Suppressor macrophage treated with lipopolysaccharide for 1 hour (primary cell): ENCODE measurements at places on chromosomes 12 and 14.

- peak; percentile 80 for DNase-seq
Measured at GRCh38 chr12:24725616-24726015, 223.3 kb downstream of the BCAT1 start.

DNA sequence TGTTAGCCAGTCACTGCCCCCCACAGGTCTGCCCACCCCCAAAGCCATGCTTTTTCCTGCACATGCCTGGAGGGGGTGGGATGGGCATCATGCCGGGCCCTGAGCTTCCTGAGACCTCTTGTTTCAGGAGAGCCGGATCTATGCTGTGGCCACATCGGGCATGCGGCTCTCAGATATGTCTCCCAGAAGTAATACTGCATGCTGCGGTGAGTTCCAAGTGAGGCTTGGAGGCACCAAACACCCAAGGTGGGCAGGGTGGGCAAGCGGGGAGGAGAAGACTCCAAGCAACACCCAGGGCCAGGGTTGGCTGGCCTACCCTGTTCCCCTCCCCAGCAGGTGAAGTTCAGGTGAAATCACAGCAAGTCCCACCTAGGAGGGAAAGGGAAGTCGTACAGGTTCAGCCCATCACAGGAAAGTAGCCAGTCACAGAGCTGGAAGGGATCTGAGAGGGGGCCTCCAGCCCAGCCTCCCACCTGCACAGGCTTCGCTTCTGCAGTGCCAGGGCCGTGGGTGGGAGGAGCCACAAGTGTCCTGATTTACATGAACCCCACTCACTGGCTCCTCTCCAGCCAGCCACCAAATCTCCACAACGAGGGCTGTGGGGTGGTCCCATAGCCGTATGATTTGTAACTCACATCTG is 30.9 kb downstream of the PIGH start:
- no peak for DNase-seq

DNA sequence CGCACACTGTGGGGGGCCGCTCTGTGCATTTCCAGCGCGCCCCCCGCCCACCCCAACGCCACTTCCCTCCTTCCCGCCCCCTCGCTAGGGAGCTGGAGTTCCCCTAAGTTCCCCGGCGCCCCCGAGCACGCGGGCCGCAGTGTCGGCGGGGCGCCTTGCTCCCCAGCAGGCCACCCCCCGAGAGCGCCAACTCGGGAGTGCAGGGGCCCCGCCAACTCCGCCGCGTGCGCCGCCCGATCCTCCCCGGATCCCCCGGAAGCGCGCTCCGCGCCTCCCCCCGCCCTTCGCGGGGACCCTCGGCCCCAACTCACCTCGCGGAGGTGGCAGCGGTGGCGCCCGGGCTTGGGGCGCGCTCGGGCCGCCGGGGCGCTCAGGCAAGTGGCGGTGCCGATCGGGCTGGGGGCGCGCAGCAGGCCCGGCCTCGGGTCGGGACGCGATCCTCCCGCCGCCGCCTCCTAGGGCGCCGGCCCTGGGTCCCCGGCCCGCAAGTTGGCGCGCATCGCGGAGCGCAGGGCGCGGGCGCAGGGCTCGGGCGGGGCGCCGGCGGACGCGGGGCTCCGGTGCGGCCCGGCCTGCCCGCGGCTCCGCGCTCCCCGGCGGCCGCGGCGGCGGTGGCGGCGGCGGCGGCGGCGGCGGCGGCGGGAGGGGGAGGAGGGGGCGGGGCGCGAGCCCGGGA is at the start of gene NCOR2:
Gene NCOR2, minus strand, starts transcription at position 616 of the 676 bp plus-strand sequence. CDS start 72,361 bp downstream, outside the sequence.
- DNase-seq, result peak; percentile 80

GRCh38 chr12:10226086-10226485 is 13.4 kb downstream of the GABARAPL1 start:
- no peak for DNase-seq

DNA sequence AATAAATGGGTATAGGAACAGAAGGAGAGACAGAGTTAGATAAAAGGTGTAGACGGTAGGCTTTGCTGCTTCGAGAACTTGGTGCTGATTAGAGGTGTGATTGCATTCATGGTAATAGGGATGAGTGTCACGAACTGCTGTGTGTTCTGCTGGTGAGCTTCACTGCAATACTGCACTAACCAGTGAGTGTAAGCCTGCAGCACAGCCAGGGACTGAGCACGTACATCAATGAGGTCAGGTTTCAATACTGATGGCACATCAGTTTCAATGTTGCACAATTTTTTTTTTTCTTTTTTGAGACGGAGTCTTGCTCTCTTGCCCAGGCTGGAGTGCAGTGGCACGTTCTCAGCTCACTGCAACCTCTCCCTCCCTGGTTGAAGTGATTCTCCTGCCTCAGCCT is 24.9 kb upstream of the EDDM3A start:
- no peak for DNase-seq

DNA sequence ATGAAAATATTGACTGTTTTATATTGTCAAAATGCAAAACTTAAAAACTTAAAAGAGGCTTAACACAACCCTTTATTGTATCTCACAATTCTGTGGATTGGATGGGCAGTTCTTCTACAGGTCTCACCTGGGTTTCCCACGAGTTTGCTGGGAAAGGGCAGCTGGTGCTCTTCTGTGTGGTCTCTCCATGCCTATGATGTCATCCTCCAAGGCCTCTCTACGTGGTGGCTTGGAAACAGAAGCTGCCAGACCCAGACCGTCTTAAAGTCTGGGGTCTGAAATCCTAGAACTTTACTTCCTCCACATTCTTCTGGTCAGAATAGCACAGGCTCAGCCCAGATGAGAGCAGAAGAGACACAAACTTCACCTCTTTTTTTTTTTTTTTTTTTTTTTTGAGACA is 36.5 kb upstream of the KICS2 start:
- DNase-seq, result no peak

DNA sequence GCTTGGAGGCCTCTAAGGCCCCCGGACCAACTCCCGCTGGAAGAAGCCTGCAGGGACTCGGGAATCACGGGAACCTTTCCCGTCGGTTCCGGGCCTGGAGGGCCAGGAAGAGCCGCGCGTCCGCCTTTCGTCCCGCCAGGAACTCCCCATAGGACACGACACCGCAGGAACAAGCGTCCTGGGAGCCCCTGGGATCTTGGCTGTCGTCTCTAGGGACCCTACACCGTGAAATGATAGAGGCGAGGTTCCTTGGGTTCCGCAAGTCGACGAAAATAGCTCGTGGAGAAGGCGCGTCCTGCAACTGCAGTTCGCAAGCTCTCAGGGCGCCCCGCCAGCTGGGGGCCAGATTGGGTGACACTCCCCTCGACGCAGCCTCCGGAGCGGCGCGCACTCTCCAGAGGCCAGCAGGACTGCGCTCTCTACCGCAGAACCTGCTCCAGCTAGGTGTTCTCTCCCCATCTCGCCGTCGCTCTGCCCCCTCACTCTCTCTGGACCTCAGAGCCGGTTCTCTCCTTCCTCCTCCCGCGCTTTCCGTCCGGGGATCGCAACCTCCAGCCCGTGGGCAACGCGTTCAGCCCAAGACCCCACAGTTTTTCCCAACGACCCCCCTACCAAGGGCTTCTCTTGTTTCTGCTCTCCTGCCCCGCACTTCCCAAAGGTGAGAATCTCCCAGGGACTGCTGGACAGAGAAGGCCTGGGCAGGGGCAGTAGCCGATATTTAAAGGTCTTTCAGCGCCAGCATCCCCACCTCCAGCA is 776 bp downstream of the BMP4 start:
- no peak for DNase-seq

DNA sequence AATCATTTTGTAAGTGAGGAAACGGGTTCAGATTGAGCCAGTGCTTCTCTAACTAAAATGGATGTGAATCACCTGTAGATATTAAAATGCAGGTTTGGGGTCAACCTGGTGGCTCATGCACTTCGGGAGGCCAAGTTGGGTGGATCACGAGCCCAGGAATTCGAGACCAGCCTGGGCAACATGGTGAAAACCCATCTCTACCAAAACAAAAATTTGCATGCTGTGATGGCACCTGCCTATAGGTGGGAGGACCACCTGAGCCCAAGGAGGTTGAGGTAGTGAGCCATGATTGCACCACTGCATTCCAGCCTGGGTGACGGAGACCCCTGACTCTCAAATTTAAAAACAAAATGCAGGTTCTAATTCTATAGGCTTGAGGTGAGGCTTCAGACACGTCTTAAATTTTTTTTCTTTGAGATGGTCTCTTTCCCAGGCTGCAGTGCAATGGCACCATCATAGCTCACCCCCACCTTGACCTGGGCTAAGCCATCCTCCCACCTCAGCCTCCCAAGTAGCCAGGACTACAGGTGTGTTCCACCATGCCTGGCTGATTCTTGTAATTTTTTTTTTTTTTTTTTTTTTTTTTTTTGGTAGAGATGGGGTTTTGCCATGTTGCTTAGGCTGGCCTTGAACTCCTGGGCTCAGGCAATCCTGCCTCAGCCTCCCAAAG is 9.0 kb downstream of the TUBA1C start:
- no peak for DNase-seq

DNA sequence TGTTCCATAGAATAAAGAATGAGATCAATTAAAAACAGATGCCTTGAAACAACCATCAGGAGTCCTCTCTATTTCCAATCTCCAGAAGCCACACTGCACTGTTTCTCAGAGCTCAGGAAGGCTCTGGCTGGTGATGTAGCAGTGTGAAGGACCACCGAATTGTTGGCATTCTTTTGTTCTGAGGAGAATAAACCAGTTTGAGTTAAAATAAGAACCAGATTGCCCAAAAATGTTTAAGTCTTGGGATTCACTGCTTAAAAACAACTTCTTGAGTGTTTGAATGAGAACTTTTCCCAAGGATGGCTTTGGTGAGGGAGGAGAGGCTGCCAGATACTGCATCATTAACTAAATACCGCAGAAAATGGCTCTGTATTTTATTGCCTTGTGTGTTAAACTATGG is 341.2 kb downstream of the C12orf75 start:
- no peak for DNase-seq

DNA sequence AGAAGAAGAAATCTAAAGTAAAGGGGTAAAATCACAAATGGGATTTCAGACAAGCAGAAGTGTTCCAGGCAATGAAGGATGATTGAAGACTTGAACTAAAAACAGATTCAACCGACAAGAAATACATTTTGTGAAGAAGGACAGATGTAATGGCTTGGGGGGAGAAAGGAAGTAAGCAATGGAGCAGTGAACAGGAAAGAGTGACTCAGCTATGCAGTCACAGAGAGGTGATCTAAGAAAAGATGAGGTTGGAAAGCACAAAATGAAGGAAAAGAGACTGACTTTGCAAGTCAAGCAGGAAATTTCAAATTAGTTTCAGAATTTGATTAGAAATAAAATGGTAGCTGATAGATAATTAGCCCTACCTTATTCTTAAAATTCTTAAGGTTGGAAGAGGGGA is 66.5 kb downstream of the PUS7L start:
- DNase-seq, result no peak

- DNase-seq, result no peak
Measured at GRCh38 chr12:112486361-112486760, 67.6 kb downstream of the PTPN11 start.

DNA sequence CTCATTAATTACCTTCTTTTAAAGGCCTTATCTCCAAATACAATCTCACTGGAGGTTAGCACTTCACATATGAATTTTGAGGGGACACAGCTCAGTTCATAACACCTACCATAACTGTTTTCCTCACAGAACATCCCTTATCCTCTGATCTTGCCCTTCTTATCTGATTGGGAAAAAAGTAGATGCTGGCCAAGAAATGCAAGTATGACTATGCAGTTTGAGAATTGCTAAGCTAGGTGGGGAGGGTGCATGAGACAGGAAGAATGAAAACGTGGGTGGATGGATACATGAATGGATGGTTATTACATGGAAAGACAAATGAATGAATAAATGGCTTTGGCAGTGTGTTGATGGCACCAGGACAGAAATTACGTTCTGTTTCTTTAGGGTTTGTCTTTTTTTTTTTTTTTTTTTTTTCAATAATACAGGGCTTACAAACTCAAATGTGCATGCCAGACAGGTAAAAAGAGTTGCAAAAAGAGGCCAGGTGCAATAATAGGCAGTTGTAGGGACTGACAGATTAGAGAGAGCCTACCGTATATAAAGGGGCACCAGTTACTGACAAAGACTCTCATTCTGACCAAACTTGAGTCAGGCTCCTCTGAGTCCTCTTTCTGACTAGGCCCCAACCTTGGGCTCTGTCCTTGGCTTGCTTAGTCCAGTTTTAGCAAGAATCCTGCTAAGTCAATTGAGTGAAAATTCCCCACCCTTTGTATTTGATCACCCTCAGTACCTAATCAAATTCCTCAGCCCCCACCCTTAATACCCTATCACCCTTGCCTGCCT is 304.9 kb downstream of the ZFP36L1 start:
- DNase-seq, result no peak

DNA sequence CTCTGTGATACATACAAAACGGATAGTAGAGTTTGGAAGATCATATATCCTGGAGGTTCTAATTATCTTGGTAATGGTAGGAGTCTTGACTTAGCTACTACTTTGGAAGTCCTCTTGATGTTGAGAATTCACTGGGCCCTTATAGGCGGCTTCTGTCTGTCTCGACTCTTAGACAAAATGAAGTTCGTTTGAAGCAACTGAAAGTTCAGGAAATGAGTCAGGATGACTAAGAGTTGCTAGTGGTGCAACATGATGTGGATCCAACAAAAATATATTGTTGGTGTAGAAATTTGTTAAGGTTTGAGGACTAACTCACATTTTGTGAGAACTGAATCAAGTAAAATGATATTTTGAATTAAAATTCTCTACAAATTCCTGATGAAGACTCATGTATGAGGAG is 272.7 kb downstream of the AEBP2 start:
- DNase-seq, result peak; percentile 40

DNA sequence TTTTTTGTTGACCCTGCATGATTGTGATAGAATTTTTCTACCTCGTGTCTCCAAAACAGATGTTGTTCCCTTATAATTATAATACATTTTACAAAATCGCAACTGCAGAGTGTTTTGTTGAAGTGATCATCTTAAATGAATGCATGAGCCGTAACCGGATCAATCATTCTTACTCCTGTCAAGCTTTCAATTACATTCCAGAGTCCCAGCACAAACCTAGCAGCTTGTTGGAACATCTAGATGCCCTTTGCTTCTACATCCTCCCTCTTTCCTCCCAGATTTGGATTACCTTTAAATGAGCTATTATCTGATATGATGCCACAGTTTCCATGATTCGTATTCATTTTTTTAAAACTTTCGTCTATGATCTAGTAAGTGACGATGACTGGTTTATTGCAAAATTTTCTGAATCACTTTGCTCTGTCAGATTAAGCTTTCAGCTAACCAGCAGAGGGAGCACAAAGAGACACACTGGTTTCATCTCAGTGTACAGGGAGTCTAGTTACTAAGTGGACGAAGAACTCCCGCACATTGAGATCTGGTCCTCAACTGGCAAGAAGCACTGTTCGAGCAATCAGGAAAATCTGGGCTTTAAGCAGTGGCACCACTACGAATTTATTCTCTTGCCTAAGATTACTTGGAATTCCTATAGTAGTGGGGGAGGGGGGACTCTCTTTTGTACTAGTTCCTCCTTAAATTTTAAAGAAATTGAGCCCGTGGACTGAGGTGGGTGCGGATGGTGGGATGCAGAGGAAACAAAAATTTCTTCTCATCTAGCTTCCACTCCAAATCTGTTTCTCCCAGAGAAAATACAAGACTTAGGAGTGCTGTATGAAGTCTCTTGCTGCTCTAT is 40.9 kb downstream of the TSHR start:
- DNase-seq, result peak; percentile 96

- no peak for DNase-seq
Measured at GRCh38 chr12:124030008-124030407, 57.0 kb downstream of the ZNF664 start.

- DNase-seq, result peak; percentile 66
Measured at GRCh38 chr12:6192604-6193380, 7.4 kb upstream of the CD9 start.
